Thymus (tissue), 14 donors: ENCODE measurements at places on chromosomes 5 and 9. TPM values are rescaled to one million over a fixed set of nuclear protein-coding genes. Genes with fewer than 3 reads are reported as not detected.

DNA sequence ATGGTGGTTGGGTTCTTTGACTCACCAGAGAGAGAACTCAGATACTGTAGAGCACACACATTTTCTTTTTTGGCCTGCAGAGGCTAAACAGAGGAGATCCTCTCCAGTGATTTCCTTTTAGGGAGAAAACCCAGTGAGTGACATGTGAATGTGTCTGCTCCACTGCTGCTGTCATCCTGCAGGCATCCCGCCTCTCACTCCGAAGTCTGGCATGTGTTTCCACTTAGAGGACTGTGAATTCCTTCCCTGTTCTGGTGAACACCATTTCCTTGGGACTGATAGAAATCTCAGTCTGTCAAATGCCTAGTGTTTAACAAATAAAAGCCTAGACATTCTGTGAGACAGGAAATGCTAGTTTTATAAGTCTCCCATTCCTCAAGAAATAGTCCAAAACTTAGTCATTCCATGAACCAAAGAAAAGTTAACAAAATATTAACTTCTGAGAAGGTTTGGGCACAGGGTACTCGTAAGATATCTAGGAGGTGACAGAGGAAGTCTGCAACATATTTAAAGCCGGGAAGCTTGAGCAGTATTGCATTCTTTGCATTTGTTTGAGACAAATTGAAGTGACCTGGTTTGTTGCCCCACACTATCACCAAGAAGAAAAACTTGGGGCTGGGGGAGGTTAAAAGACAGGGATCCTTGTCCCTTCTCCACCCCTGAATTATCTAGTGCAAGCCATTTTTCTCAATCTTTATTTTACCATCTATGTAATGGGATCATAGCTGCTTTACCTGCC lies 74.9 kb upstream of the NIPAL4 start:
- H3K4me3 ChIP-seq, result no peak overlapping the region
- DNase-seq, result no peak
- H3K4me1 ChIP-seq, result no peaks in the 10 kb centered on the region
- peaks cover 62% of the 10 kb centered on the region for H3K36me3 ChIP-seq

DNA sequence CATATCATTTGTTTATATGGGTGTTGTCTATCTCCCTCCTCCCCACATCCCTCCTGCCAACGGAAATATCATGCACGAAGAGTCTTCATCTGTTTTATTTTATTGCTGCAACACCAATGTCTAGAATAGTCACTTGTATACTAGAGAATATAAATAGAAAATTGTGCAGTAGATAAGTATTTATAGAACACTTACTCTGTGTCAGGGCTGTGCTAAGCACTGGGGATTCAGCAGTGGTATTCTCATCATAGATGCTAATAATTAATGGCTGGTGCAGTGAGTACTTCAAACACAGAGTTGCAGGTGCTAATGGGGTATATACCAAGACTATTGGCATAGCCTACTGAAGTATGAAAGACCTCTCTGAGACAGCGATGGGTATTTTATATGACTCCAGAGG lies 353.5 kb upstream of the CDH6 start:
- DNase-seq, result no peak
- H3K27me3 ChIP-seq, result no peaks in the 10 kb centered on the region
- H3K4me3 ChIP-seq, result no peak overlapping the region
- no peak overlapping the region for H3K27ac ChIP-seq
- no peaks in the 10 kb centered on the region for H3K4me1 ChIP-seq

DNA sequence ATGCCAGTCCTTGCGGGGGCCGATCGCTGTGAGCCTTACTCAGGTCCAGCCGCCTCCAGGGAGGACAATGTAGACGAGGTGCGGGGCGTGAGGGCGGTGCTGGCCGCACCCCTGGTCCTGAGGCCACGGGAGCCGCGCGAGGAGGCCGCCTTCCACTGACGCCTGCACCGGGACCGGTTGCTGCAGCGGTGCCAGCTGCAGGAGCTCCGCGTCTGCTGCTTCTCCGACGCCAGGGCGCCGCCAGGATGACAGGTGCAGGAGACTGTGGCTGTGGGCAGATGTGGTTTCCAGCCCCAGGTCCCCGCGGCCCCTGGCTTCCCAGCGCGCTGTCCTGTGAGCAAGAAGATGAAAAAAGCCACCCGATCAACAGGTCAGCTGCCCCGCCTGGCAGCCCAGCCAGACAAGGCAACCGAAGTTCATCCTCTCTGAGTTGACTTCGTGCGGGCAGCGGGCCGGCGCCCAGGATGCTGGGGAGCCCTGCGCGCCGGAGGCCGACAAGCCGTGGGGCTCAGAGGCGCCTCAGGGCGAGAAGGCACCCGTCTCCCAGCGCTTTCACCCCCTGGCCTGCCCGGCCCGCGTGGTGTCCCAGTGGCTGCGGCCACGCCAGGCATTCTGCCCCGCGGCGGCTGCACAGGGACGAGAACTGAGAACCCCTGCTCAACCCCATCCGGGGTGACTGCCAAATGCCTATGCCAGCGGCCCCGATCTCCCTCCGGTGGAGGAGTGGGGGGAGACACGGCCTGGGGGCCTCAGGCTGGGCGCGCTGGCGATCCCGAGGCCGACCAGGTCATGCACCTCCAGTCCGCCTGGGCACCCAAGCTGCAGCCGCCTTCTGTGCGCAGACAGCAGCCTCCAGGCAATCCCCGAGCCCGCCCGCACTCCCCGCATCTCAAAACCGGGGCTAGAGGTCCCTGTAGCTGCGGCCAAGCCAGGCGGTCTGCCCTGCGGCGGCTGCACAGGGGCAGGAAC lies 43.4 kb upstream of the BICD2 start:
- peaks cover 6% of the 10 kb centered on the region for H3K4me1 ChIP-seq
- no peak for DNase-seq
- no peaks in the 10 kb centered on the region for H3K36me3 ChIP-seq
- H3K4me3 ChIP-seq, result no peak overlapping the region

DNA sequence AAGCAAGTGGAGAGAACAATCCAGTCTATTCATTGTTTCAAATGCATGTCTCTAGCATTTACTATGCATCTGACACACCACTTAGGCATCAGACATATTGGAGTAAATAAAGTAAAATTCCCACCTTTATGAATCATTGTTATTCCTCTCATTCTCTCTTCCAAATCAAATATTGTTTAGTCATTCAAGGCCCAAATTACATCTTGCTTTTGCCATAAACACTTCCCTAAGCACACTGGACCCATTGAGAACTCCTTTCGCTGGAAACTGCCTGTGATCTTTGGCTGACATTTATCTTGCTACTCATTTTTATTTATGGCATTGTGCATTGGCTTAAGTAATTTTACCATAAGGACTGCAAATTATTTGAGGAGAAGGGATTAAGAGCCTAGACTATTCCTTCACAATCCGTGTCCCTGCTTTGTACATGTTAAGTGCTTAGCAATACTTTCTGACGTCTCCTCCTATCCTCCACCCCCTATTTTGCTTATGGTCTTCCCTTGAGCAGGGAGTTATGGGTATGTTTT lies 7.4 kb downstream of the C5orf46 start:
- no peaks in the 10 kb centered on the region for H3K4me1 ChIP-seq
- no peaks in the 10 kb centered on the region for H3K27me3 ChIP-seq
- no peak overlapping the region for H3K4me3 ChIP-seq
- no peak for DNase-seq
- H3K36me3 ChIP-seq, result no peaks in the 10 kb centered on the region
- no peak overlapping the region for H3K27ac ChIP-seq

The SLC36A2 gene
- polyA plus RNA-seq, result 0.02 TPM

DNA sequence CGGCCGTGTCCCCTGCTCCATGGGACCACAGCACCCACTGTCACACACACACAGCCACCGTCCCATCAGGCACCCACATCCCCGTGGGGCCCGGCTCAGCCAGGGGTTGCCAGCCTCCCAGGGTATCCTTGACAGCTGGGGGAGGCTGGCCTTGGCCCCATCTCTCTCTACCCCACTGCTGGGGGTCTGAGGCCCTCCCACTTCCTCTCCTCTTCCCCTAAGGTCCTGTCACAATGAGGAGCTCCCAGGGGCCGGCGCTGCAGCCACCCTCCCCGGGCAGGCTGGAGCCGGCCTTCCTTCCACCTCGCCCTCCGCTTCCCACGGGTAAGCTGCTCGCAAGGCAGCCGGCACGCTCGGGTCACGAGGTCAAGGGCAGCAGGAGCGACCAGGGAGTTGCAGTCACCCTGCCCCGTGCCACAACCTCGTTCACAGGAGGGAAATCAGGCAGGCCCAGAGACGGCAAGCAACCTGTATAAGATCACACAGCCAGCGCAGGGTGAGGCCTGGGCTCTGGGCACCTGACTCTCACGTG lies 38.6 kb upstream of the NOTCH1 start:
- H3K4me1 ChIP-seq, result peaks cover 35% of the 10 kb centered on the region
- H3K36me3 ChIP-seq, result no peaks in the 10 kb centered on the region
- no peaks in the 10 kb centered on the region for H3K27me3 ChIP-seq
- no peak overlapping the region for H3K27ac ChIP-seq

DNA sequence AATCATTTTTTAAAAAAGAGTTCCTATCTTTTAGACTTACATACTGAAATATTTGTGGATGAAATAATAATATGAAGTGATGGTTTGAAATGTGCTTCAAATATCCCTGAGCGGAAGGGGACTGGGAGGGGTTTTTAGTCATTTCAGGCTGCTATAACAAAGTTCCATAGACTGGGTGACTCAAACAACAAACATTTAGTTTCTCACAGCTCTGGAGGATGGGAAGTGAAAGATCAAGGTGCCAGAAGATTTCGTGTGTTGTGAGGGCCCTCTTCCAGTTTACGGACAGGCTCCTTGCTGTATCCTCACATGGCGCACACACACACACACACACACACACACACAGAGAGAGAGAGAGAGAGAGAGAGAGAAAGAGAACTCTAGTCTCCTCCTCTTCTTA lies 27.1 kb upstream of the TEX10 start:
- no peak overlapping the region for H3K27ac ChIP-seq
- H3K4me1 ChIP-seq, result no peaks in the 10 kb centered on the region
- no peaks in the 10 kb centered on the region for H3K27me3 ChIP-seq
- no peaks in the 10 kb centered on the region for H3K36me3 ChIP-seq
- no peak overlapping the region for H3K4me3 ChIP-seq

GRCh38 chr9:16830806-16831205 lies 39.7 kb downstream of the BNC2 start:
- no peak overlapping the region for H3K4me3 ChIP-seq
- peaks cover 2% of the 10 kb centered on the region for H3K27me3 ChIP-seq
- no peak overlapping the region for H3K27ac ChIP-seq
- H3K36me3 ChIP-seq, result no peaks in the 10 kb centered on the region

- H3K4me3 ChIP-seq, result no peak overlapping the region
- peaks cover 52% of the 10 kb centered on the region for H3K4me1 ChIP-seq
Observed at GRCh38 chr5:160269017-160269416, 39.7 kb downstream of the FABP6 start.

The PCDHGA4 gene
- 0.11 TPM for polyA plus RNA-seq

GRCh38 chr9:135664266-135664665 lies 1.2 kb downstream of the LCN9 start:
- no peak for DNase-seq
- no peaks in the 10 kb centered on the region for H3K4me1 ChIP-seq
- no peak overlapping the region for H3K27ac ChIP-seq

The ZNG1F gene
- 58.7 TPM for polyA plus RNA-seq

The NIPAL4 gene
- 6.1 TPM for polyA plus RNA-seq

The CTNND2 gene
- polyA plus RNA-seq, result 0.41 TPM

GRCh38 chr5:7886849-7887475 lies 18.0 kb downstream of the MTRR start:
- H3K4me1 ChIP-seq, result no peaks in the 10 kb centered on the region
- peaks cover 51% of the 10 kb centered on the region for H3K36me3 ChIP-seq
- no peaks in the 10 kb centered on the region for H3K27me3 ChIP-seq

The BSPRY gene
- 6.1 TPM for polyA plus RNA-seq

GRCh38 chr9:93244510-93245436 lies 60.8 kb downstream of the WNK2 start:
- no peak overlapping the region for H3K4me3 ChIP-seq
- no peak for DNase-seq
- H3K27me3 ChIP-seq, result no peaks in the 10 kb centered on the region
- no peak overlapping the region for H3K27ac ChIP-seq
